ENCODE measurements at places on chromosomes 5 and 9.

- peak; percentile 27 for DNase-seq
These were observed 69.5 kb downstream of the GRIA1 start for GRCh38 chr5:153559926-153560325.

- DNase-seq, result no peak
These were observed 81.0 kb upstream of the MAST4 start for GRCh38 chr5:66515209-66515608.

- no peak for DNase-seq
These were observed 372.3 kb downstream of the ADGRV1 start for GRCh38 chr5:90930756-90931431.

DNA sequence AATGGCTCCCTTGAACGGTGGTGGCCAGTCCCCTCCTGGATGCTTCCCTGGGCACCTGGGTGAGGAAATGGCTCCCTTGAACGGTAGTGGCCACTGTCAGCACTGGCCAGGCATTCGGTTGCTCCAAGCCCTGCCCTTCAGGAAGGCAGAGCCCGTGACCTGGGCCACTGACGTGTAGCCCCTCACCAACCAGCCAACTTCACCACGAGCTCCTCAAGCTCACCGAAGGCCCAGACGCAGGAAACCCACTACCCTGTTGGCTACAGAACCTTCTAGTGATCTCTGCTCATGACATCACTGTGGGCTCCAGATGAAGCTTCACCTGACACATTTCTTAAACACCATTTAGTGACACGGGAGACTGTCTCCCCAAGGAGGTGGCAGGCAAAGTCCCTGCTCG is 9.2 kb downstream of the SLC6A3 start:
- no peak for DNase-seq

- DNase-seq, result no peak
These were observed 16.1 kb downstream of the ZNF608 start for GRCh38 chr5:124730381-124730780.

- DNase-seq, result no peak
These were observed 208.0 kb downstream of the PARP8 start for GRCh38 chr5:50874306-50875001.

GRCh38 chr9:133873461-133873891 is 118.6 kb downstream of the VAV2 start:
- no peak for DNase-seq

DNA sequence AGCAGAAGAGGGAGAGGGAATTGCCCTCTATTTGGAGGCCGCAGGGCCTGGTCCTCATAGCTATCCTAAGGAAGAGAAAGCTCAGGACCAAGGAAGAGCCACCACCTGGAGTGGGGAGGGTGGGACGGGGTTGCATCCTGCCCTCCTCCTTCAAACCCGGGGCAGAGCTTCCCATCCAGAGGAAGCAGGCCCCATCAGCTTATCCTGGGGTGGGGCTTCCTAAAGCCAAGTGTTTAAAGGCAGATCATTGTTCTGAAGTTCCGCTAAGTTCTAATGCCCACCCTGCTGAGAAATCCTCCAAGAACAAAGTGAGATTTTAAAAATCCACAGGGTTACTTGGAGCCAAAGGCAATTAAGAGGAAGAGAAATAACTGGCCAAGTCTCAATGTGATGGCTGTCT is 210.3 kb downstream of the C9orf152 start:
- DNase-seq, result no peak

DNA sequence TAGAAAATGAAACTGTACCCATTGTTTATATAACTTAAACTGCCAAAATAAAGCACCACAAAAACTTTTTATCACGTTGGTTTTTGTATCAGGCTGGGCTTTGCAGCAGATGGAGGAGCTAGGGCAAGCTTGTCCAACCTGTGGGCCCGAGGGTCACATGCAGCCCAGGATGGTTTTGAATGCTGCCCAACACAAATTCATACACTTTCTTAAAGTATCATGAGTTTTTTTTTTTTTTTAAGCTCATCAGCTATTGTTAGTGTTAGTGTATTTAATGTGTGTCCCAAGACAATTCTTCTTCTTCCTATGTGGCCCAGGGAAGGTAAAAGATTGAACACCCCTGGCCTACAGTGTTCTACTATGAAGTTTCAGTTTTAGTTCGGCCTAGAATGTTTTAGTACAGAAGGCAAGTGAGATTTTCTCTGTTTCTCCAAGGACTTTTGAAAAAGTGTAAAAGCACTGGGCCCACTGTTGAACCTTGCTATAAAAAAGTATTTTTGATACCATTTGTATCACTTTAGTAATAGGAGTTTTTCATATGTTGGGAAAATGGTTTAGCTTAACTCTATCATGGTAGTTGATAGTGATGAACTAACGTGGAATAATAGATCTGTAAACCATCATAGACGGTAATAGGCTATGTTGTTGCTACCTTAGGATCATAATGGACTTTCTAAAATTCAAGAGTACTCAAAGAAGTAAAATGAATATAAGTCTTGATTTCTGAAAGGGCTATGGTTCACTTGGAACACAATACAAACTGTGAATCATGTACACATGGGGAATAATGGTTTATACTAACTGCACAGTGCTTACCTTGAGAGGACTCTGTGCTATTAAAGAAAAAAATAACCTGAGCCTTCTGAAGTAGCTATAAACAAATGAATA is 2.9 kb downstream of the CDKN2A start:
- no peak for DNase-seq

- no peak for DNase-seq
These were observed 336.1 kb upstream of the EFNA5 start for GRCh38 chr5:108006791-108007190.

GRCh38 chr9:72871685-72872084 is 81.2 kb downstream of the ALDH1A1 start:
- no peak for DNase-seq

DNA sequence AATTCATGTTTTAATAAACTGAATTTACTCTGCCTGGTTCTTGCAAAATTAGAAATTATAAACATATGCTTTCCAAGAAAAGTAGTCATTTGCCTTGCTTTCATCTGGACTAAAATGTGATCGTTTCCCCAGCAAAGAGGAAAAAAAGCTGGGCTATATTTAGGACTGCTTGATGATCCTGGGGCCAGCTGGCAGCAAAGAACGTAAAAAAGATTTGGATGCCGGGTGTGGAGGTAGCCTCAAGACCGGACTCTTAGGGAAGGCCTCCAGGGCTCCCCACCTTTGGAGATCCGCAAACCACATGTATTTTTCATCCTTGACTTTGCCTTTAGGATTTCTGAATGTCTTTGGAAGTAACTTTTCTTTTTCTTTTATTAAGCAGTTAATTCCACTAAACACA is 156.1 kb upstream of the SEMA6A start:
- no peak for DNase-seq

DNA sequence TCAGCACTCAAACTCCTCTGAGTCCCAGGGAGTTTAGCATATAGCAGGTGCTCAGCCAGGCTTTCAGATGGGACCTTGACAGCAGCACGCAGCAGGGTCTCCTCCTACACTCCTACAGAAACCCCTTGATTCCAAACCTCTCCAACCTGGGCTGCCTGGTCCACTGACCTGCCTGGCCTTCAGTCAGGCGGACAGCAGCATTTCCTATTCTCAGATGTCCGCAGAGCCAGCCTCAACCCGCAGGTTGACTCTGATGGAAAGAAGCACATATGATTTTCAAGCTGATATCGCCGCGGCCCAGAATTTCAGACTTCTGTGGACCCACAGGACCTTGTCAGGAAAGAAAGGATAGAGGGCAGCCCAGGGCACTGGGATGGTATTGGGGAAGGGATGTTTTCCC is 5.3 kb upstream of the SLC25A48 start:
- DNase-seq, result no peak

DNA sequence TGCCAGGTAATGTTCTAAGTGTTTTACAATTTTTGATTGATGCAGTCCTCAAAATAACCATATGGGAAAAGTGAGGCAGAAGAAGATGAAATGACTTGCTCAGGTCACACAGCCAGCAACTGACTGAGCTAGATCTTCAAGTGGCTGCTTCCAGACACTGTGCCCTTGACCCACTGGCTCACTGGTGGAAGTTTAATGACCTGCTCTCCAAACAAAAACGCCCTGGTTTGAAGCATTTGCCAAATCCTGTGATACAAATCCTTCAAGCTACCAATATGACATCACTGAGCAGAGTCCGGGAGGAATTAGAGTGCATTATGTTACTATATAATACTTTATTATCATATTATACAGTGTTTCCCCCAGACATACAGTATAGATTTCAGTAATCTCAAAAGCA is 459.4 kb downstream of the GADD45G start:
- no peak for DNase-seq

DNA sequence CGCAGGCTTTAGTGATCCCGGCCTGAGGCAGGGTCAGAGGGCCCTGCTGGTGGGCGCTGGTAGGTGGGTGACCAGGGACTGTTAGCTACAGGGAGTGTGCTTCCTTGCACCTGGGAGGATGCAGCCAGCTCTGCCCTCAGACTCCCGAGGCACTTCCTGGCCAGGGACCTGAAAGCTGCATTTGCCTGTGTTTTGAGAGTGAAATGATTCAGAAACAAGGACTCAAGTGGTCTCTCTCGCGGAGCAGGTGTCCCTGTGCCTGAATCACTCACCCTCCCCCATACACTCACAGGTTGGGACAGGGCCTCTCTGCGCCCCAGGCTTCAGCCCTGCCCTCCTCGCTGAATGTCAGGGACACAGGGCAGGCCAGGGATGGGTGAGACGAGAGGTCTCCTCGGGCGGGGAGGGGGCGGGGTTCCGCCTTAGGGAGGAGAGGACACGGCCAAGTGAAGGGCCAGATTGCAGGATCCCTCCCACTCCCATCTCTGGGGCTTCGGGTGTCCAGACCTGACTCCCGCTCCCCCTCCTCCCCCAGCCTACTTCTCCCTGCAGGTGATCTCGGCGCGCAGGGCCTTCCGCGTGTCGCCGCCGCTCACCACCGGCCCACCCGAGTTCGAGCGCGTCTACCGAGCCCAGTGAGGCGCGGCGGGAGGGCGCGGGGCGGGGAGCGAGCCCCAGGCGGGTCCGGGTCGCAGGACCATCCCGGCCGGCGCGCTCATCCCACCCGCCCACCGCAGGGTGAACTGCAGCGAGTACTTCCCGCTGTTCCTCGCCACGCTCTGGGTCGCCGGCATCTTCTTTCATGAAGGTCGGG is 1.5 kb downstream of the LTC4S start:
- no peak for DNase-seq

GRCh38 chr5:125525356-125525755 is 778.9 kb upstream of the ZNF608 start:
- no peak for DNase-seq

GRCh38 chr9:135468854-135469521 is 10.6 kb upstream of the PPP1R26 start:
- DNase-seq, result no peak

- DNase-seq, result no peak
These were observed 10.0 kb upstream of the LECT2 start for GRCh38 chr5:135964670-135965320.

GRCh38 chr9:92001244-92001643 is 51.2 kb upstream of the ROR2 start:
- DNase-seq, result peak; percentile 58

DNA sequence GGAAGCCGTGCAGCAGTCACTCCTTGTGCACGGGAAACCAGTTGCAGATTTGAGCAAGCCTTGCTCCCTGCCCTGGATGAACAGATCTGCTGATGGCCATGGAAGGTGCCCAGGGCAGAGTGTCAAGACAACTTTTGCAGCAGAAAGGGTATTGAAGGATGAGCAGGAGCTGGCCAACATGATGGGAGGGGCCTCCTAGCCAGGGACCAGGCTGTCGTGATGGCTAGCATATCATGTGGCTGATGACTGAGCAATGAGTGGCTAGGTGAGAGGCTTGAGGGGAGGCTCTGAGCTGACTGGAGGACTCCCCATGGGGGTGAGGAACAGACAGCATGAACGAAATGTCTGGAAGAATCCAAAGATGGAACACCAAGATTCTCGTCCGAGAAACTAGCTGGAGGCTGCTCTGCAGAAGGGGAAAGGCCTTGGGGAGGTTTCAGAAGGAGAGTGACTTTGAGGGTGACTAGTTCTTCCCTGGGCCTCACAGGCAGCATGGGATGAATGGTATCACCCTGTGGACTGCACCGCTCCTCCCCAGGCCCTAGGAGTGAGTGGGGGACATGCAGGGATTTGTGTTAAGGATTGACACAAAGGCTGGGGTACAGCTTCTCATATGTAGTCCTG is 18.5 kb downstream of the PPARGC1B start:
- no peak for DNase-seq

DNA sequence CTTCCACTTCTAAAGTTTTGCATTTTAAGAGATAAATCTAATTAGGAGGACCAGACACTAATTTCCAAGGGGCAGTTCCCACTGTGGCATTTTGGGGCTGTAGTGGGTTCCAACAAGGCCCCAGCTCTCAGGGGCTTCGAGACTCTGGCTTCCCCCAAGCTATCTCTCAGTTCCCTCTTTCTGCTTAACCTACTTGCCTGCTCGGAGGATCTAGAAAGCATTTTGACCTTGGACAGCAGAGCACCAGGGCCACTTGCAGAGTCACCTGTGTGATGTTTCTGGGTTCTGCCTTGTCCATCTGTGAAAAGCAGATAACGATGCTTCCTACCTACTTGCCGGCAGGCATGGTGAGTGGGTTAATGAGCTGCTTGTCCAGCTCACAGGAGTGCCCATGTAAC is 175.4 kb downstream of the MED10 start:
- no peak for DNase-seq

GRCh38 chr9:100058699-100059579 is 39.9 kb downstream of the ERP44 start:
- DNase-seq, result no peak

DNA sequence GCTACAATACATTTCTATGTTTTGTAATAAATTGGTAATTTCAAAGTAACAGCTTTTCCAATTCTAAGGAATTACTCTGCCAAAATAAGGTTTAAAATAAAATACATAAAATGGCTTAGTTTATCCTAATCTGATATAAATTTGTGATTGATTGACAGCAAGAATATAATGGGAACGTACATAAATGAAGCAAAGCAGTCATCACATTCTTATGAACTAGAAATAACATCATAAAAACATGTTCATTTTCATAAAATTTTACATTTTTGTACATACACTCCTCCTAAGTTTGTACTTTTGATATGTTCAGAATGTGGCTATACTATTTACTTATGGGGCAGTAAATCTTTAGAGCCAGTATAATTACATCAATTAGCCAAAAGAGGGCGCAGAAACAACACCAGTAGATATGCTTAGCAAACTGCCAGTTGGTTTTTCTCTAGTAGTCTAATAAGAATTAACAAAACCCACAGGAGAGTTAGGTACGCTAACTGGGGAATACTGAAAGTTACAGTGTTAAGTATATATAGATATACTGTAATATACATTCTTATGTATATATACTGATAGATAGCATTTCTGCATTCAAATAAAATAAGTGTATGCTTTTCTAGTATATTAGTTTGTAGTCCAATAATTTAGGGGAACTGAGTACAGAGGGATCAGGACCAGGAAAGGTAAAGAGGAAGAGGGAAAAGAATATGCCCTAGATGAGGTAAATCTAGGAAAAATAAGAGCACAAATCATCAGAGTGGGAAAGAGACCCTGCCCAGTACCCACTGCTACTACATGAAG is 76.8 kb downstream of the ZDHHC21 start:
- DNase-seq, result peak; percentile 23
